Inflammatory macrophage treated with lipopolysaccharide for 1 hour (primary cell): ENCODE measurements at places on chromosomes 13 and 19.

DNA sequence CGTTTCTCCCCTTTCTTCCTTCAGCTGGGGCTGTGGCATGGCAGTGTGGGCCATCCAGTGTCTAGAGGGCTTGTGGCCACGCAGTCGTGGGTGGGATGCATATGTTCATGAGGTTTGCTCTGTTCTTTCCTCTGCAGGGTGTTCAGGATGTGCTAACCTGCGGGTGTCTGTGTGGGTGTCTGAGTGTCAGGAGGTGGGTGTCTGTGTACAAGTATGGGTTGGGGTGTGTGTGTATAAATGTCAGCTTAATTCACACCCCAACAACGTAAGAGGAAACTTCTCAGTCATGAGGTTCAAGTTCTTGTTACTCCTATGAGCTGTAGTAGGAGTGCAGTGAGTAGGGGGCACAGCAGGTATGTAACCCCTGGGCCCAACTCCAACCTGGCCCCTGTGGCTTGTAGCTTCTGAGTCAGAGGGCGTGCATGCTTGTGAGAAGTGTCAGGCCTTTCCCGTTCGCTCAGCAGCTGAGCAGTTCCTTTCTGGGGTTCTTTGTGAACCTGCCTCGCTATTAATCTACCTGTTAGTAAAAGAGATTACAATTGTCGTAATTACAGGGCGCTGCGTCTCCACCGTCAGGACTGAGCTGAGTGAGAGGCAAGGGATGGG, 49.1 kb downstream of the NFIX start:
- no peak for DNase-seq

- DNase-seq, result no peak
Observed at GRCh38 chr19:1644070-1644469, 8.3 kb downstream of the TCF3 start.

- no peak for DNase-seq
Observed at GRCh38 chr19:30923096-30923495, 426.1 kb downstream of the TSHZ3 start.

DNA sequence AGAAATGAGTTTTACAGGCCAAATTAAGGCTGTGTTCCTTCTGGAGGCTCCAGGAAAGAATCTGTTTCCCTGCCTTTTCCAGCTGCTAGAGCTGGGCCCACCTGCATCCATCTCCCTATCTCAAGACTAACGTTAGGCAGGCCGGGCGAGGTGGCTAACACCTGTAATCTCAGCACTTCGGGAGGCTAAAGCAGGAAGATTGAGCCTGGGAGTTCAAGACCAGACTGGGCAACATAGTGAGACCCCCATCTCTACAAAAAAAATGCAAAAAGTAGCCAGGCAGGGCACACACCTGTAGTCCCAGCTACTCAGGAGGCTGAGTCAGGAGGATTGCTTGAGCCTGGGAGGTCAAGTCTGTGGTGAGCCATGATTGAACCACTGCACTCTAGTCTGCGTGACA, 14.6 kb downstream of the HIF3A start:
- DNase-seq, result no peak

DNA sequence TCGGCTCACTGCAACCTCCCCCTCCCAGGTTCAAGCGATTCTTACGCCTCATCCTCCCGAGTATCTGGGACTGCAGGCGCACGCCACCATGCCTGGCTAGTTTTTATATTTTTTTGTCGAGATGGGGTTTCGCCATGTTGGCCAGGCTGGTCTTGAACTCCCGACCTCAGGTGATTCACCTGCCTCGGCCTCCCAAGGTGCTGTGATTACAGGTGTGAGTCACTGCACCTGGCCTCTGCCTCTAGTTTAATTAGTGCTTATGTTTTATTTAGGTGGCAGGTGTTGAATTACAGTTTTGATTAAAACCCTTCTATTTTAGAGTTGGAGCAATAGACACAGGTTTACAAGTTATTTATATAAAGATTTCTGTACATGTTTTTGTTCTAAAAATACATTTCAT, 42.8 kb downstream of the ATP11A start:
- DNase-seq, result no peak

GRCh38 chr13:27991881-27992280, 3.4 kb upstream of the URAD start:
- no peak for DNase-seq

GRCh38 chr13:50421473-50422130, 406.4 kb downstream of the KCNRG start:
- no peak for DNase-seq

GRCh38 chr13:109611912-109612691, 174.3 kb downstream of the IRS2 start:
- DNase-seq, result no peak

DNA sequence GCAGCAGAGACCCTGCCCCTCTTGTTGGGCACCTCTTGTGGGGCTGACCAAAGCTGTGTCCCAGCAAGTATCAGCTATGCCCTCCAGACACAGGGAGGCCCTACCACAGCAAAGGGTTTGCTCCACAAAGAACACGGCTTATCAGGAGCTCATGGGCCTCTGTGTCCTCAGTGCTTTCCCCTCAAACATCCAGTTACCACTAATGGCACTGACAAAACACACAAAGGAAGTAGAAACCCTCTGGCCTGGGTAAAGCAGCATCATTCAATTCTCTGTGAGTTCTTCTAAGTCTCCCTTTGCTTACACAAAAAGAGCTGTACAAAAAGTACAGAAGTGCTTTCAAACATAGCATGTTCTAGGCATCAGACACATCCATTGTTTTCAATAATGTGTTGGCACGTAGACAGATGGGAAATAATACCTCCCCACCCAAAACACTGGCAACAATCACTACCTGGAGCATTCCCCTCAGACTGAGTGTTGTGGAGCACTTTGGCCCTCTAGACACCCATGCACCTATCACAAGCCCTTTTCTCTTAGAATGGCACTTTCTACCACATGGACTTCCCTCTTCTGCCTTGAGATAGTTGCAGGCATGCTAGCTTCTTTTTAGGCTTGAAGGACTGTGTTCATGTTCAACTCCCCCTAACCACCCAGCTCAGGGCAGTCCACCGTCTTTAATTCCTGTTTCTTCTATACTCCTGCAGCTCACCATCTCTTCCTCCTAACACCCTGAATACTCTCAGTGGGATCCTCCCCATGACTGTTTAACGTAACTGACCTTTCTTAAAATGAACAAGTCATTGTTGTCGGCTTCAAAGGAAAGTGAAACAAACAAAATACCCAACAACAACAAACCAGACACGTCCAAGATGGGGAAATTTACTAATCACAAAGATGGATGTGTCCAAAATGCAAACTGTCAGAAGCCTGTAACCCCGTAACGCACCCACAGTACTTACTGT, 43.5 kb downstream of the ATP7B start:
- DNase-seq, result no peak

DNA sequence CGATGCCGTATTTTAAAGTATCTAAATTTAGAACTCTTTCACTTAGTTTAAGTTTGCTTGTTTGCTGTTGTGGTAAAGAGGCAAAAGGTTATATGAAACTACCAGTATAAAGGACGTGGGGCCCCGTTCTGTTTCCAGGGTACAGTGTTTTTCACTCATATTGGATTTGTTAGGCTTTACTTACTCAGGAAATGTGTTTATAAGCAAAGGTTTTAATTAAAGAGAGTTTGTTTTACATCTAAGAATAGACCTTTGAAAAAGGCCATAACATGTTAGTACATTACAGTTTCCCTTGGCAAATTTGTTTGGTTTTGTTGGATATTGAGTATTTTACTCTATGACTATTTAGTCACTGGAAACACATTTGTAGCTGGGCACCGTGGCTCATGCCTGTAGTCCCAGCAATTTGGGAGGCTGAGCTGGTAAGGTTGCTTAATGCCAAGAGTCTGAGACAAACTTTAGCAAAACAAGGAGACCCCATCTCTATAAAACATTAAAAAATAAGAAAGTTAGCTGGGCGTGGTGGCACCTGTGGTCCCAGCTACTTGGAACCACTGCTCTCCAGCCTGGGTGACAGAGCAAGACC, 7.1 kb downstream of the DGKH start:
- DNase-seq, result no peak

DNA sequence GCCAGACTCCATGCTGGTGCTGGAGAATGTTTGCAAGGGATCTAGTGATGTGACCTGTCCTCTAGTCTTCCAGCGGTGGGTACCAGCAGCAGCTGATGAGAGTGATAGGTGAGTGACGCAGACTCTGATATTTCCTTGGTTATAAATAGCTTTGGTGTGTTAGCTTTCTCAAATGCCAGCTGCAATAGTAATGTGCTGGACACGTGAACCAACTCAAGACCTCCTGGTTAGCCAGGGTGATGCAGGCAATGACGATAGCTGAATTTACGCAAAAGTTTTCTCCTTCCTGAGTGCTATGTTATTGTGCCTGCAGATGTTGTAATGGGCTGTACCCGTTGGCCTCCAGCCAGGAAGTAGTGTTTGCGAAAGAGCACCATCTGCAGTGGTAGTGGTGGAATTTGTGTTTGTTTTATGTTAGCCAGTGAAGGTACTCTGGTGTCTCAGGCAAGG, 129.5 kb downstream of the CYSLTR2 start:
- DNase-seq, result peak; percentile 94

DNA sequence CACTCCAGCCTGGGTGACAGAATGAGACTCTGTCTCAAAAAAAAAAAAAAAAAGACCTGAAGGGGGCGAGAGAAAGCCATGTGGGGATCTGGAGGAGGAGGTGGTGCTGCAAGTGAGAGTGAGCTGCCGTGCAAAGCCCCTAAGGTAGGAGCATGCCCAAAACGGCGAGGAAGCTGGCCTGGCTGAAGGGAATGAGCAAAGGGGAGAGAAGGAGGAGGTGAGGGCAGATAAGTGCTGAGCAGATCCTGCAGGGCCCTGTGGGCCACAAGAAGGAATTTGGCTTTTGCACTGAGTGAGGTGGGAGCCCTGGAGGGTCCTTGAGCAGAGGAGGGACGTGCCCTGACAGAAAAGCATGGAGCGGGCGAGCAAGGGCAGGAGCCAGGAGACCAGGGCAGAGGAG, 19.4 kb upstream of the ADGRE5 start:
- no peak for DNase-seq

- no peak for DNase-seq
Observed at GRCh38 chr19:5313307-5313706, 27.3 kb downstream of the PTPRS start.

GRCh38 chr13:54185101-54185500, 1156.5 kb downstream of the OLFM4 start:
- no peak for DNase-seq

- no peak for DNase-seq
Observed at GRCh38 chr13:51912511-51913225, 50.9 kb downstream of the CCDC70 start.

DNA sequence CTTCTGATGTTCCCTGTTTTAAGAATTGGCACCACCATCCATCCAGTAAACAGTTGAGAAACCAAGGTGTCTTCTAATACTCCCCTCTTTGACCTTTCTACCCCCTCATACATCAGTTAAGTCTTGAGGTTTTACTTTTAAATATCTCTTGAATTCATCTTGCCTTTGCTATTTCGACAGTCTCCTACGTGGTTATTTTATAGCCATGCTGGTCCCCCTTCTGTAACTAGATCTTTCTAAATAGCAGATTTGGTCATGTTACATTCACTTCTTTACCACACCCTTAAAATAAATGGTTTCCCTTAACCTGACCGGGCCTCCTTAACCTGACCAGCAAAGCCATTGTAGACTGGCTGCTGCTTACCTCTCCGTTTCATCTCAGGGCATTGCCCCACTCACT, 5.4 kb downstream of the GPR180 start:
- DNase-seq, result no peak

DNA sequence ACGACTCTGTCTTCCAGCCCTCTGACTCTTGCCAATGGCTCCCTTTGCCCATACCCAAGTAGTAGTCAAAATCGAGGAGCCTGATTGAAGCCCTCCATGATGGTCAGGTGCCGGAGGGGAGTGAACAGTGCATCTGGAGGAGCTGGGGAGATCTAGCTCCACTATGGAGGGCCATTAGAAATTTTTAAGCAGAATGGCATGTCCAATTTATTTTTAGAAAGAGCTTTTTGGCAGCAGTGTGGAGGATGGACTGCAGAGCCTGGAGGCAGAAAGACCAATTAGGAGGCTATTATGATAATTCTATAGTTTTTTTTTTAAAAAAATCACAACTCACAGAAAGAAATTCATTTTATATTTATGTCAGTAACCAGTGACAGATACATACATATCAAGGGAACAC, 92.7 kb upstream of the SLC7A1 start:
- no peak for DNase-seq

DNA sequence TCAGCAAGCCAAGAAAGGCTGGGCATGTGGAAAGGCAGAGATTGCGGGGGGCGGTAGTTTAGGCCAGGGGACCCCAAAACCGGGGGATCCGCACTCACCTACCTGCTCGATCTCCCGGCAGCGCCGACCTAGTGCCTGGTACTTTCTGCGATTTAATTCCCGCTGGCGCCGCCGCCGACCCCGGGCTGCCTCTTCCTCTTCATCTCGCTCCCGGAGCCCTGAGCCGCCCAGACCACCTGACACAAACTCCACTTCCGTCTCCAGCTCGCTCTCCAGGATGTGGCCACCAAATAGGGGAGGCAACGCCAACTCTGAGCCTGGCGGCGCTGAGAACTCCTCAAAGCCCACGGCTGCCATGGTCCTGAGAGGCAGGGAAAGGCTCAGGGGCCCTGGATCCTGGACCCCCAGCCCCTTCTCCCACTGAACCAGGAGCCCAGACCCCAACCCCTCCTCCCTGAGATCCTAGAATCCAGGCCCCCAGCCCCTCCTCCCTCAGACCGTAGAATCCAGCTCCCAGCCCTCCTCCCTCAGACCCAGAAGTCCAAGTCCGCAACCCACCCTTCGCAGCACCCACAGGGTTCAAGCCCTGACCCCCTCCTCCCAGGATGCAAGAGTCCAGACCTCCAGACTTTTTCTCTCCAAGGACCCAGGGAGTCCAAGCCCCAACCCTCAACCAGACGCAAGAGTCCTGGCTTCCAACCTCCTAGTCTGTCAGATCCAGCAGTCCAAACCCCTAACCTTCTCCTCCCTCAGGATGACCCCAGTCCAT, 933 bp downstream of the TFPT start:
- peak; percentile 59 for DNase-seq

- DNase-seq, result no peak
Observed at GRCh38 chr13:19742643-19743042, 40.1 kb downstream of the PSPC1 start.

GRCh38 chr13:54859827-54860226, 1831.2 kb downstream of the OLFM4 start:
- DNase-seq, result no peak

DNA sequence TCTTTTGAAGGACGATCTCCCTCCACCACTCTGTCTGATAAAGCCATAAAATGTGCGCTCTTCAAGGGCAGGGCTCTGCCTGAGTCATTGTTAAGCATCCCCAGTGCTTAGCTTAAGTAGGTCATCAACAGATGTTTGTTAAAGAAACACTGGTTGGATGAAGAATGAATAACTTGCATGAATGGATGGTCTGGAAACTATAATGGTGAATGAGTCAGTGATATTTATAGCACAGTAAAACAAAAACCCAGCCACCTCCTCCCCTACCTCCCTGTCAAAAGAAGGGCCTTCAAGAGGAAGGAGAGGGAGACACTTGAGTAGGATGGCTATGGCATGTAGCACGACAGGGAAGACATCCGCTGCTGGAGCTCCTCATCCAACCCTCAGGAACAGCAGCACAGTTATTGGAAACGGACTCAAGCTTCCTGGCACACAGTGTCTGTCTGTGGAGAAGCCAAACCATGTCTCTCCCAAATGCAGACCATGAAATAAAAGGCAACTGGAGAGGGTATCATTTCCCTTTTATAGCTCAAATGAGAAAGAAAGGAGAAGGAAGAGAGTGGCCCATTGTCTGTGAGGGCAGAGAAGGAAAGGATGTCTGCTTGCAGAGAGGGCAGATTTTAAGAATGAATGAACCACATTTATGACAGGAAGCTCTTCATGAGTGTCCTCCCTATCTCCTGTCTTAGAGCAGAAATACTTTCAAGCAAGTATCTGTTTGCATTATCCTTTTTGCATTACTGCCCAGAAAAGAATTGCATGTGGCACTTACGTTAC, 183.5 kb upstream of the UBL3 start:
- no peak for DNase-seq
